ENCODE measurements at places on chromosomes 1 and 21.

GRCh38 chr1:157090196-157090647 is 9.4 kb downstream of the ETV3L start:
- DNase-seq = peak; percentile 86

DNA sequence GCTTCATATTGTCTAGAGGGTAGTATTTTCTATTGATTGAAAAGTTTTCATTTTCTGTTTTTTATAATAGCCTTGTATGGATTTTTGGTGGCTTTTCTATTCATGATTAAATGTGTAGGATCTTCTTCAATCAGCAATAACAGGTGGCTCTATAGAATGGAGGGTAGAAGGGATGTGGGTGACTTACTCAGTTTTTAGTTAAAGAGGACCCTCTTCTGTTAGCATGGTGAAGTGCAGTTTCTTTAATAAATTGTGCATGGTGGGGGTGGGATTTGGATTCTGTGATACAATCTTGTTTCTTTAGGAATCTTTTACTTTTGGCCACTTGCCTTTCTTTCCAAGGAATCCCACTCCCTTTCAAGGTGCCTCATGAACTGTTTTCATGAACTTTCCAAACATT is 64.7 kb downstream of the SLC35A3 start:
- peak; percentile 16 for DNase-seq

- DNase-seq = no peak
Observed at GRCh38 chr1:60753036-60753900, 329.1 kb upstream of the NFIA start.

GRCh38 chr1:179023946-179024650 is 1.6 kb upstream of the FAM20B start:
- DNase-seq = no peak

- DNase-seq = no peak
Observed at GRCh38 chr1:106571109-106571508, 485.4 kb upstream of the PRMT6 start.

- DNase-seq = no peak
Observed at GRCh38 chr1:154629061-154629674, 21.2 kb upstream of the ADAR start.

DNA sequence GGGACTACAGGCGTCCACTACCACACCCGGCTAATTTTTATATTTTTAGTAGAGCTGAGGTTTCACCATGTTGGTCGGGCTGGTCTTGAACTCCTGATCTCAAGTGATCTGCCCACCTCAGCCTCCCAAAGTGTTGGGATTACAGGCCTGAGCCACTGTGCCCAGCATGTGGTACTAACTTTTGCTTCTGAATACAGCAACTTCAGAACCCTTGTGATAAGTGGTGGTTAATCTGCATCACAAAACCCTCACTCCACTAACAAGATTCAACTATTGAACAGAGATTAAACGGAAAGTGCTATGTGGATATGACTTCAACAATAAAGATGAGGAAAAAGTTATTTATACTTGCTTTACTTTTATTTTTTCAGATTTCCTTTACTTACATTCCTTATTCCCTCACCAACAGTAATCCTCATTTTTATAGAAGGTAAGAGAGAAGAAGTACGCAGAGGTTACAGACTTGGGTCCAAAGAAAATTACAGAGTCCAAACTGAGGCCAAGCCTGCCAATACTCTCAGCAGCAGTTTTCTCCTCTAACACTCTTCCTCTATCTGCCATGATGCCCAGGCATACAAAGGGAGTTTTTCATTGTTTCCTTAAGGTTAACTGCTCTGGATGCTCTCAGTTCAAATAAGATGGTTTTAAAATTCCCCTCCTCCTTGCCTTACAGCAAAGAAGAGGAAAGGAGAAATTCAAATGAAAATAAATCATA is 44.3 kb downstream of the SLC16A1 start:
- DNase-seq = no peak

- DNase-seq = no peak
Observed at GRCh38 chr1:3899754-3900149, 320 bp downstream of the C1orf174 start.

DNA sequence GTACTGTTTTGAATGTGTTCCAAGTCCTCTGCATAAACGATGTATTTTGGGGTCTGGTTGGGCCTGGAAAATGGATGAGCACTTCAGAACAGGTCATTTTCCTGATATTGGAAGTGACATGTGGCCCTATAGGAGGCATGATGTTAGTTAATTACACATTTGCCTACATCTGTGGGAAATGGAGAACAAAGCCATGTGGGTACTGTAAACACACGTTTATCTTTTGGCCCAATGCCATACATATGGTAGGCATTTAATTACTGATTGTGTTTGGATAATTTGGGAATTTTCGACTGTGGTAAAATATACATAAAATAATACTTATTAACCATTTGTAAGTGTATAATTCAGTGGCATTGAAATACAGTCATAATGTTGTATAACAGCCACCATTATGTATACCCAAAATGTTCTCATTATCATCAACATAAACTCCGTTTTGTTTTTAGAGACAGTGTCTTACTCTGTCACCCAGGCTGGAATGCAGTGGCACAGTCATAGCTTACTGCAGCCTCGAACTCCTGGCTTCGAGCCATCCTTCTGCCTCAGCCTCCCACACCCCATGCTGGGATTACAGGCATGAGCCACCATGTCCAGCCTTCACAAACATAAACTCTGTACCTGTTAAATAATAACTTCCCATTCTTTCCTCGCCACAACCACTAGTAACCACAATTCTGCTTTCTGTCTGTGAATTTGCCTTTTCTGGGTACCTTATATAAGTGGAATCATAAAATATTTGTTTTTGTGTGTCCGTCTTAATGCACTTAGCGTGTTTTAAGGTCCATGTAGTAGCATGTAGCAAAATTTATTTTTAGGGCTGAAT is 11.9 kb upstream of the RNPEP start:
- DNase-seq = no peak

GRCh38 chr1:147171399-147172167 is 687 bp downstream of the PRKAB2 start:
- DNase-seq = no peak

- no peak for DNase-seq
Observed at GRCh38 chr1:157044326-157044725, 1.2 kb downstream of the ARHGEF11 start.

DNA sequence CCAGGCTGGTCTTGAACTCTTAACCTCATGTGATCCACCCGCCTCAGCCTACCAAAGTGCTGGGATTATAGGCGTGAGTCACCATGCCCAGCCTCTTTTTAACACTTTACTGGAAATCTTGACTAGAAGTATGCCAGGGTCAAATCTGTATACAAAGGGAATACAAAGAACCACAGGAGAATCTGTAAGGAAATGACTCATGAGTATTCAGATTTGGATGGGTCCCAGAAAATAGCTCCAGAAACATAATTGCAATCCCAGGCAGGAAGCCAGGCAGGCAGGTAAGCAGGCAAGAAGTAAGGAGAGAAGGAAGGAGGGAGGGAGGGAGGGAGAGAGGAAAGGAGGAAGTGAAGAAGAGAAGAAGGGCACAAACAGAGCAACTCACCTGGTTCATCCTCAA is 22.8 kb upstream of the TIAM1 start:
- no peak for DNase-seq

- no peak for DNase-seq
Observed at GRCh38 chr1:88920845-88921244, 29.5 kb upstream of the GTF2B start.

DNA sequence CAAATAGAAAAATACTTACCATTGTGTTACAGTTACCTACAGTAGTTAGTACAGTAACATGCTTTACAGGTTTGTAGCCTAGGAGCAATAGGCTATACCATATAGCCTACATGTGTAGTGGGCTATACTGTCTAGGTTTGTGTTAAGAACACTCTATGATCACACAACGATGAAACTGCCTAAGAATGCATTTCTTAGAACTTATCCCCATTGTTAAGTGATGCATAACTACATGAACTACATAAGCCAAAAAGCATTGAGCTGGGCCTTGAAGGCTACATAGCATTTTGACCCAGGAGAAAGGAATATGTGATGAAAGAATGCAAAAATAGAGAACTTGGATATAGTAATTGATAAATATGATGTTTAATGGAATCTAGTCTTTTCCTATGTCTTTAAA is 46.4 kb upstream of the JUN start:
- no peak for DNase-seq

GRCh38 chr1:201220388-201220715 is 29.7 kb downstream of the IGFN1 start:
- no peak for DNase-seq

GRCh38 chr1:26598890-26599289 is 69.3 kb downstream of the RPS6KA1 start:
- no peak for DNase-seq

- no peak for DNase-seq
Observed at GRCh38 chr1:11807133-11807532, 1.1 kb downstream of the CLCN6 start.

- DNase-seq = no peak
Observed at GRCh38 chr1:229041946-229042345, 229.0 kb upstream of the RAB4A start.

GRCh38 chr1:109768820-109769219 is 5.1 kb upstream of the EPS8L3 start:
- DNase-seq = no peak

- peak; percentile 67 for DNase-seq
Observed at GRCh38 chr1:37862330-37862729, 2.9 kb upstream of the MTF1 start.

GRCh38 chr1:43298055-43298454 is 2.7 kb upstream of the TIE1 start:
- no peak for DNase-seq

DNA sequence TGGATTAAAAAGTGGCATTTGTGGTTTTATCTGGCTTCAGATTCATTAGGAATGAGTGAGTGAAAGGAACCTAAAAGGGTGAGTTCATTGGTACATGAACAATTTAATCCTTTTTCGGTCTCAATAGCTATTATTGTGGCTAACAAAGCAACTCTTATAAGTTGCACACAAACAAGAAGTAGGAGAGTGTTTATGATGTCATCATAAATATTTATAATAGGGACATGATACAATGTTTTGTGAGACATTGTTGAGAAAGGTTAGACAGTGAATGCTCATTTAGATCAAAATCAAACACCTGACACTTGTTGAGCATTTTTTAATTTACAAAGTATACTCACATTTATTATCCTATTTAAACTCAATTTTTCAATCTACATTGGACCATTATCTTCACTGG is 363.4 kb downstream of the PDE4B start:
- no peak for DNase-seq

DNA sequence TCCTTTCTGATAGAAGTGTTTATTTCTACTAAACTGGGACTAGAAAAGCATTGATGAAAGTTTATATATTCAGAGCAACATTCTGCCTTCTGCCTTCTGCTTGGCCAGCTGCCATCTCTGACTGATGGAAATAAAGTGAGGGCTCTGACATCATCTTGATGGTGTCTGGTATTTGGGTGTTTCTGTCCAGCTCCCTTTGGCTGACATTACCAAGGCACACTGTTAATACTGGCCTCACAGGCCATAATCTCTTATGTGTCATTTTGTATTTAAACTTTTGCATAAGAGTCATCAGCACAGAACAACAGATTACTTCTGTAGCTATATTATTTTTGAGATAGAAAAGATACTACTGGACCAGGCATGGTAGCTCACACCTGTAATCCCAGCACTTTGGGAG is 216.9 kb downstream of the RYR2 start:
- DNase-seq = no peak

DNA sequence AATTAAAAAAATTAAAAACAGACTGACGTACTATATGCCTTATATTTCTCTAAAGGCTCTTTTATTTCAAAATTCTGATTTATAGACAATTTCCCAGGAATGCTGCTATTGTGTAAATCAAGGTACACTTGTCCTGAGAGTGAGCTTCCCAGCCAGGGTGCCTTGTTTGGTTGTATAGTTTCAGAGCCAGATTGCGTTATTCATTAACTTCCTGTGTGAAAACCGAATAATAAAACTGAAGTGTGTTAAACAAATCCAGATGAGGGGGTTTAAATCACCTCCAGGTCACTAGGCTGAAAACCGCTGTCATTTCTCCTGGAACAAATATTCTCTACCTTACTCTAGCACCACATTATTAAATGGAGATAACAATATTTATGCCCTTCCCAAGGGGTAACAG is 68.7 kb downstream of the LMX1A start:
- DNase-seq = no peak

- no peak for DNase-seq
Observed at GRCh38 chr1:242187816-242188215, 188.9 kb upstream of the MAP1LC3C start.

DNA sequence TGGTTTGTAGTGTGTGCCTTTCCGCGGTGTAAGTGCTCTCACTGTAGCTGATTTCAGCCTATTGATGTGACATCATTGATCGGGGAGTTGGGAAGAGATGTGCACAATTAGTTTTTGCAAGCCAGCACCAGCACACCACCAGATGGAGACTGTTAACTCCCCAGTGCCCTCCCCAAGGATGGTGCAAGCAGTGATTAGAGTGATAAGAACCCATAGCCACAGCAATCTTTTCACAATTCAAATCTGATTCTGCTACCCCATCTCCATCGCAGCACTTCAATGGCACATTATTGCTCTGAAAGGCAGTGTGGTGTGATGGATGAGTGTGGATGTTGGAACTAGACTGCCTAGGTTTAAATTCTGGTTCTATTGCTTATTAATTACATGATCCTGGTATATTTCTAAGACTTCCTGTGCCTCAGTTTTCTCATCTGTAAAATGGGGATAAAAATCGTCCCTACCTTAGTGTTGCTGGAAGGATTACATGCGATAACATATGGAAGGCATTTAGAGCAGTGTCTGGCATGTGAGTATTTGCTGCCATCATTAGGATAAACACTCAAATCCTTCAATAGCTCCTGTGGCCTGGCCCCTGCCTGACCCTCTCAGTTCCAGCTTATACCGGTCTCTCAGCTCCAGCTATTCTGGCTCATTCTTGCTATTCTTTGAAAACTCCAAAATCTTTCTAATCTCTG is 6.7 kb downstream of the CSF3R start:
- DNase-seq = no peak

GRCh38 chr1:58862728-58863385 is 79.0 kb upstream of the JUN start:
- DNase-seq = no peak

DNA sequence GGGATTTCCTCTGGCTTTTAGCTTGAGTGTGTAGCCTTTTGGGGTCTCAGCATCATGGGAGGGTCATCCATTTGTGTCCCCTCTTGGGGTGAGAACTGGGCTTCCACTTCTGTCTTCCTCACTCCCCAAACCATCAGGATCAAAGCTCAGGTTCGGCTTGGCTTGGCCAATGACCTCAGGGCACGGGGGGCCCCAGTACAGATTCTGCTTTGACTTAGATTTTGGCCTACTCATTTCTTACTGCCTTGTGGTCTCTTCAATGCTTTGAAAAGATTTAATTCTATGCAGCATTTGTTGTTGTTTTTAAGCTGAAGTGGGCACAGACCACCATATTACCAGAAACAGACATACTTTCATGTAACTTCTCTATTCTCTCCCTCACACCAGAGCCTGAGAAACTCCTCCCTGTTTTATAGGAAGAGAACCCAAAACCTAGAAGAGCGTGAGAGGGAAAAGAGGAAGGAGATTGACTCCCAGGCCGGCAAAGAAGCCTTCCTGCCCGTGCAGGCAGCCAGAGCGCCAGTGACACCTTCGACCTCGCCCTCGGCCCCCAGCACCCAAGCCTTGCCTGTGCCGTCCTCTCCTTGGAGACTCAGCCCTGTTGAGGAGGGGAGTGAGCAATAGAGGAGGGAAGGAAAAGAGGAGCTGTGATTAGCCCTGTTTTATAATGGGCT is 1.9 kb upstream of the S100A3 start:
- no peak for DNase-seq

- no peak for DNase-seq
Observed at GRCh38 chr1:110135246-110135645, 15.0 kb upstream of the SLC6A17 start.

- DNase-seq = no peak
Observed at GRCh38 chr1:52739699-52740467, 13.6 kb downstream of the ZYG11B start.

- DNase-seq = peak; percentile 76
Observed at GRCh38 chr1:20696397-20697333, 21.1 kb downstream of the KIF17 start.

Data from activated CD4-positive, alpha-beta T cell treated with anti-CD3 and anti-CD28 coated beads, Interleukin-2, Interleukin-4, amounts not matched to agents 100 ng/mL and 50 ng/mL, durations not matched to agents 16 hours and 8 hours (primary cell).